ENCODE measurements at places on chromosomes 5 and 9.

DNA sequence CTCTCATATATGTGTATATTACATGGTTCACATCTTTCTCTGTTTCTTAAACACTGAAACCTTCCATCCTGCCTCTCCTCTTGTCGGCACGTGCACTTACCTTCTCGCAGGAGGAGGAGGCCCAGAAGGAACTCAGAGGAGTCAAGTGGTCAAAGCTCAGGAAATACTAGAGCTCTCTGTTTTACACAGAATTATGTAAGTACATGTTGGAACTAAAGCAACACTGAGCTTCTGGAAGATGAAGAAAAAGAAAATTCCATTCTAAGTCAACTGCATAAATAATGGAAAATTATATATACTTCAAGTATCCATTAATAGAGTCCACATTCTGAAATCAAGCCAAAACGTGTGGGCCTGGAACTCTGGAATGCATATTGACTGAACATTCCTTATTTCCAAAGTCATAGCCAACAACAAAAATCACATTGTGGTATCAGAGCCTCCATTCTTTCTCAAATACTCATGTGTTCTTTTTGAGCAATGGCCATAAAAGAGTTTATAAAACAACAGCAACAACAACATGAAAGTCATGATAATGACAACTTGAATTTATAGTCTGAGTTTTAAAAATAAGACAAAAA lies 121.5 kb upstream of the RAI14 start:
- DNase-seq = no peak

- DNase-seq = no peak
These were observed 23.6 kb upstream of the RAB14 start for GRCh38 chr9:121225240-121225639.

GRCh38 chr5:174751154-174752000 lies 27.0 kb downstream of the MSX2 start:
- DNase-seq = no peak

DNA sequence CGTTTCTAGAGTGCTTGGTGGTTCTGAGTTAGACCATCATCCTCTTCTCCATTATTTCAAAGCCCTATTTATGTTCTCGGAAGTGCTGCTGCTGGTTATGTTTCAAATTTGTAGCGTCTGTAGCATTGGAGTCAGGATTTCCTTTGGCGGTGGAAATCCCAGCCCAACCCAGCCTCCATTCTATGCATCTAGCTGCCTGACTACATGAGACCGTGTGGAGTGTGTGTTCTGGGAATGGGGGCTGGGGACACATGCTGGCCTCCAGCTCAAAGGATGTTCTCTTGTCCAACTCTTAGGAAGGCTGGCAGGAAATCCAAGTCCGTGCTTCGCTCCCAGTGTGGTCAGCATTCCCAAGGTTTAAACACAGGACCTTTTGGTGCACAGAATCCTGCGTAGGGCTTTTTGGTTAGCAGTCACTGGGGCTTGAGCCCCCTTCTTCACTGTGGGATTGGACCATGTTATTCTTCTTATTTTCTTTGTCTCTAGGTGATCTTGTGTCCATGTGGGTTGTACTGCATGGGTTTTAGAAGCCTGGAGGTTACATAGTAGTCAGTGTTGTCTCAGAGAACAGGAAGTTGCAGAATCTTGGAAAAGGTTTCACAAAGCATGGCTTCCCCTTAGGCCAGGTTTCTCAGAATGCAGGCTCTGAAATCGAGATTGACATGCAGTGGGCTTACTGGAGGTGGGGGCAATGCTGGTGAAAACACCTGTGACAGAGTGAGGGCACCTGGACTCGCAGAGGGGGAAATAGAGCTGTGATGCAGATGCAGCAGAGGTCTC lies 132.2 kb downstream of the ARHGAP26 start:
- no peak for DNase-seq

GRCh38 chr9:126471084-126471624 lies 142.6 kb upstream of the LMX1B start:
- DNase-seq = peak; percentile 68

DNA sequence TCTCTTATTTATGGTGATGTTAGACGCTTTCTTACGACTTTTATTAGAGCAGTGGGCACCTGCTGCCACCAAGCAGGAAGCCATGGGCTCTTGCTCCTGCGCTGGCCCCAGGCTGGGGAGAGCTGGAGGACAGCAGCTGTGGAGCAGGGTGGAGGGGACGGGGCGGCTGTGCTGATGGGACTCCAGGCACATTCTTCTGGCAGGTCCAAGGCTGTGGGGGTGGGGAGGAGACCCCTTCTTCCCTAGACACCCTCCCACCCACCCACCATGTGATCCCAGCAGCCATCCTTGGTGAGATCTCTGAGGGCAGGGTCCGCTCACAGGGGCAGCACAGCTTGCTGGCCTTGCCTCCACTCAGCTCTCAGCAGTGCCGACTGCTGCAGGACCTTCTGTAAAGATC lies 192.6 kb upstream of the IRX4 start:
- DNase-seq = no peak

GRCh38 chr9:98964911-98965336 lies 21.2 kb downstream of the COL15A1 start:
- no peak for DNase-seq

GRCh38 chr5:170584450-170585058 lies 80.7 kb downstream of the KCNIP1 start:
- DNase-seq = no peak

DNA sequence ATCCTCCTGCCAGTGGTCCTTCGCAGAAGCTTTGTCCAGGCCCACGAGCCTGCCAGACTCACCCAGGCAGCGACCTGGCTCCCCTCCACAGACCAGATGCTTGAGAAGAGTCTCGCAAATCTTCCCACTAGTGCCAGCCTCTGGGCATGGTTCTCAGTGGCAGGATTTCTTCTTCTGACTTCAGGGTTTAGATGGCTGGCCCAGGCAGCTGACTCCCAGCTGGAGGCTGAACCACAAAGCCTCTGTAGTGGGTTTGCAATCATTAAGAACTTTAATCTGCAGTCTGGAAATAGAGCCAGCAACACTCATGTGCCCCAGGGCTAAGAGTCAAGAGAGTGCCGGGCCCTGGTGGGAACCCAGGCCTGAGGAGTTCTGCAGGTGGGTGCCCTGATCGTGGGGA lies 90.6 kb upstream of the ICE1 start:
- no peak for DNase-seq

GRCh38 chr5:60806591-60807243 lies 37.4 kb downstream of the ELOVL7 start:
- no peak for DNase-seq

GRCh38 chr9:72533322-72533721 lies 11.9 kb downstream of the TMC1 start:
- no peak for DNase-seq

DNA sequence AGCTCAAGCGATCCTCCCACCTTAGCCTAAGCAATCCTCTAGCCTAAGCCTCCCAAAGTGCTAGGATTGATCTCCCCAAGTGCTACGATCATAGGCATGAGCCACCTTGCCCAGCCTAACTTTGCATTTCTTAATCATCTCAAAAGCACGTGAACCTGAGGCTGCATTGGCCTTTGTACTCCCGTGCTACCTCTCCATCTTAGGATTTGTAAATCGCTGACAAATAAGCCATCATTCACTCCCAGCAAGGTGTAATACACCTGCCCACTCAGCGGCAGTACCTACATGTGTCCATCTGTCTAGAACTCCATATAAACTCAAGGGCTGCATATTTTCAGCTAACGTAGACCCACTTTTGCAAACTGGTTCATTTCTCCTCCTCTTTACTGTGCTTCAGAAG lies 2.8 kb downstream of the ANKH start:
- DNase-seq = no peak

All from activated CD8-positive, alpha-beta memory T cell treated with anti-CD3 and anti-CD28 coated beads, Interleukin-2, amount 50 U/mL, for 4 hours (primary cell).